ENCODE measurements at places on chromosomes 7 and 10.

DNA sequence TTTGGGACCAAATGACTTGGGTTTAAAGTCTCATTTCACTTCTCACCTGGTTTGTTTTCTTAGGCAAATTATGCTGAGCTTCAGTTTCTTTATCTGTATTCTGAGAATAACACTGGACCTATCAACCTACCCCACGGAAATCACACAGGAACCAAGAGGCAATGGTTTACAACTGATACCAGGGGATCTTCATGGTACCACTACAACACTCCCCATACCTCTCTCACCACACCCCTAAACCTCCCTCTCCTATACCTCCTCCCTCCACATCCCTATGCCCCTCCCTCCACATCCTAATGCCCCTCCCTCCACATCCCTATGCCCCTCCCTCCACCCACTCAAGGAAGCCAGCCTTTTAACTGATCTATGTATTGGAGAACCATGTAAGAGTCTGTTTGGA is 9.9 kb downstream of the FAM204A start:
- DNase-seq: no peak

DNA sequence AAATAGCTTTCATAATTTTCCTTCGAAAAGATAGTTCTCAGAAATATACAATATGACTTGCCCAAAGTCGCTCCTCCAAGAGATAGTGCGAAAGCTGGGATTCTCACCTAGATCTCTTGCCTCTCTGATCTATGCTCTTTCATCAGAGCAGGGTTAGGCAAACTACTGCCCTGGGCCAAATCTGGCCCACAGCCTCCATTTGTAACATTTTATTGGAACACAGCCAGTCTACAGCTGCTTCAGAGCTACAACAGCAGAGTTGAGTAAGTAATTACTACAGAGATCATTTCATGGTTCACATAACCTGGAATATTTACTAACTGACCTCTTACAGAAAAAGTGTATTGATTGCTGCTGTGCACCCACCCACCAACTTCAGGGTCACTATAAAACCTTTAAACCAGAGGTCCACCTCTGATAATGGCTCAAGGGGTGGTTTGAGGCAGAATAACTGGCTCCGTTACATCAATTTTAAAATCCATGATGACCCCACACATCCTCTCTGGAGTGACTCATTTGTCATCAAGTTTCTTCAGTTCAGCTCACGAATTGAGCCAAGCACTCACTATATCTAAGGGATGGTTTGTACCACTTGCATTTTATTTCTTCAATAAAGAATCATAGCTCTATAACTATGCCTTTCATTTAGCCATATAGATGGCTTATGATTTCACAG is 1019.0 kb downstream of the XPNPEP1 start:
- DNase-seq: no peak

- no peak for DNase-seq
Observed at GRCh38 chr7:46776790-46777189, 805.1 kb downstream of the TNS3 start.

- DNase-seq: peak; percentile 48
Observed at GRCh38 chr7:80463272-80463920, 48.5 kb downstream of the GNAT3 start.

GRCh38 chr10:62437696-62438095 is 63.5 kb downstream of the ZNF365 start:
- DNase-seq: peak; percentile 71

DNA sequence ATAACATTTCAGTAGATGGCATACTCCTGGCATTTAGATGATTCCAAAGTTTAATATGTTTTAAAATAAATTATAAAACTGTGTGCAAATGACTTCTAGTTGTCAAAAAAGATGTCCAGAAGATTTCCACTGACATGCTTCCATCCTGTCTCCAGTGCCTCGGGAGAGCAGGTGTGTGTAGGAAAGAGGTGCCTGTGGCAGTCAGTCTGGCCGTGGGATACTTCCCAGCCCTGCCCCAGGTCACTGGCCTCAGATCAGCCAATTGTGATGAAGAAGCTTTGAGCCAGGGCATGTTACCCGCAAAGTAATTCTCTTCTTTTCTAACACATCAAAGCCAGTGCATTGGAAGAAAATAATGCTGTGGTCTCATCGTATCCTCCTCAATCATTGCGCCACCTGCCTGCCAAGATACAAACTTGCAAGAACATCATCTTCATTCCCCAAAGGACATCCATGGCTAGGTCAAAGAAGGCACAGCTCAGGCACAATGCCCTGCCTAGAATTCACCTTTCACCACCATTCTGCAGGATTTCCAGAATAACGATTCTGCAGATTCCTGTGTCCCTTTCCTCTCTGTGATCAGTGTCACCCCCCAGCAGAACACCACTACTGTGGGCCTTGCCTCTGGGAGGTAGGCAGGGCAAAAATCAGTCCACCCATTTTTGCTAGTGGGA is 6.3 kb upstream of the KCNMA1 start:
- peak; percentile 43 for DNase-seq

DNA sequence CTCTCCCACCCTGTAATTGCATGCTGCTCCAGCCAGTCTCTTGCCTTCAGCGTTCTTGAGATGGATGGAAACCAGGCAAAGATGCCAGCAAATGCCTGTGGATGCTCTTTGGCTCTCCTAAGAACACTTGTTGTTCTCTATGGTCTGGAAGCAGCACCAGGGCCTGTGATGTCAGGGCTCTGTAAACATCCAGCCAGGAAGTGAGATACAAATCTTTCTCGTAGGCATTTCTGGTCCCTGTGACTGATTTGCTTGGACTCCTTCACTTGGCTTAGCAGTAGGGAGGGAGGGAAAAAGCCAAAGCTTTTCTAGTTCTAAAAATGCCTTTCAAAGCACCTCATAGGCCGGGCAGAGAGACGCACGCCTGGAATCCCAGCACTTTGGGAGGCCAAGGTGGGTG is 201.3 kb downstream of the REEP3 start:
- peak; percentile 65 for DNase-seq

DNA sequence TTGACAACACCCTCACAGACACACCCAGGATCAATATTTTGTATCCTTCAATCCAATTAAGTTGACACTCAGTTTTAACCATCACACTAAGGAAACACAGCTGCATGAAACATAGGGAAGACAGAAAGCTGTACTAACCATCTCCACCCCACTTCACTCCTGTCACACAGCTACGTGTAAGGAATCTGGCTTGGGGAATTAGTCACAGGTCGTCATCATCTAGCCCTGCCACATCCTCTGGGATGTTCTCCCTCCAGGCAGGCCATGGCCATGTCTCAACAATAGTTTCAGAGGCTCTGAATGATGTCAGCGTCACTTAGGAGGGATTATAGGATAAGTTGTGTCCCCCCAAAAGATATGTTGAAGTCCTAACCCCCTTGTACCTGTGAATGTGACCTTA is 10.8 kb upstream of the SEMA3C start:
- DNase-seq: peak; percentile 54

- peak; percentile 57 for DNase-seq
Observed at GRCh38 chr7:45021604-45022296, 21.7 kb downstream of the CCM2 start.

GRCh38 chr10:112526139-112526538 is 79.1 kb downstream of the VTI1A start:
- no peak for DNase-seq

Measured in brain microvascular endothelial cell (primary cell).